Liver (tissue), 10 donors: ENCODE measurements at places on chromosomes 2 and 18.

DNA sequence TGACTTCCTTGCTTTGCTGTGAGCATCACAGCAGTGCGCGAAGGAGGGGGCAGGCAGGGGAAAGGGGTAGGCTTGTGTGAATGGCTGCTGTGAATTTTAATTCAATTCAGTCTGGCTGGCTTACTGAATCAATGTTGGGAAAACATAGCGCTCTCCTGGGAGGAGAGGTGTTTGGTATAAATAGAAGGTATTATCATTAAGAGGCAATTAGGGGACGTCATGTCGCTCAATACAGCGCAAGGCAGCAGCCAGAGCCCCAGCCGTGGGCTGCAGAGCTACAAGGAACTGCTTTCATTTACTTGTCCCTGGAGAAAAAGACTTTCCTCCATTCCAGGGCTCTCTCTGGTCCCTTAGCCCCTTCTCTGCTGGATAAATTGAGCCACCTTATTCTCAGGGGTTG lies 181.4 kb upstream of the MSH6 start:
- H3K27me3 ChIP-seq: no peaks in the 10 kb centered on the region
- no peaks in the 10 kb centered on the region for H3K36me3 ChIP-seq
- no peak overlapping the region for H3K4me3 ChIP-seq
- H3K4me1 ChIP-seq: no peaks in the 10 kb centered on the region
- H3K27ac ChIP-seq: no peak overlapping the region
- no peak for DNase-seq

- no peaks in the 10 kb centered on the region for H3K36me3 ChIP-seq
- DNase-seq: no peak
- H3K4me1 ChIP-seq: no peaks in the 10 kb centered on the region
- H3K27me3 ChIP-seq: no peaks in the 10 kb centered on the region
- H3K27ac ChIP-seq: no peak overlapping the region
These were observed 99.4 kb upstream of the EPHA4 start for GRCh38 chr2:221671515-221671914.

- H3K27me3 ChIP-seq: no peaks in the 10 kb centered on the region
- H3K4me3 ChIP-seq: no peak overlapping the region
- H3K27ac ChIP-seq: no peak overlapping the region
- H3K36me3 ChIP-seq: no peaks in the 10 kb centered on the region
- DNase-seq: no peak
- peaks cover 8% of the 10 kb centered on the region for H3K4me1 ChIP-seq
These were observed 73.6 kb downstream of the DYSF start for GRCh38 chr2:71526975-71527374.

GRCh38 chr2:49003201-49003600 lies 151.1 kb downstream of the FSHR start:
- H3K27me3 ChIP-seq: no peaks in the 10 kb centered on the region
- DNase-seq: no peak
- no peaks in the 10 kb centered on the region for H3K36me3 ChIP-seq
- no peak overlapping the region for H3K4me3 ChIP-seq

DNA sequence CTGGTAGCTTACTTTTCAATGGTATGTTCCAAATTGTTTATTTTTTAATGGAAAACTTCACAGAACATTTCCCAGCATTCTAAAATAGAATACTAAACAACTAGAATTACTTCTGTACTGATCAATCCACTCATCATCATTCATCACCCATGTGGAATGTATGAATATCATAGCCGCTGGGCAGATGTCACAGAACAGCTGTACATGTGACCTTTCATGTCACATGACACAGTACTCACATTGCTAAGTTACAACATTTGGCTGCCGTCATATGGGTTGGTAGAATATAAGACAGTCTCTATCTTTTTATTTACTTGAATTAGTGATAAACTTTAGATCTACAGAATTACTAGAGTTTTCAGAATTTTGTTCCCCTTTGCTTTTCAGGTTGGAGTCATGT lies 387.6 kb downstream of the ZEB2 start:
- H3K36me3 ChIP-seq: no peaks in the 10 kb centered on the region
- no peak overlapping the region for H3K27ac ChIP-seq
- DNase-seq: no peak
- no peaks in the 10 kb centered on the region for H3K27me3 ChIP-seq

GRCh38 chr2:173571887-173572680 lies 217.4 kb downstream of the CDCA7 start:
- no peak overlapping the region for H3K4me3 ChIP-seq
- H3K27ac ChIP-seq: no peak overlapping the region
- no peaks in the 10 kb centered on the region for H3K27me3 ChIP-seq
- no peaks in the 10 kb centered on the region for H3K4me1 ChIP-seq
- no peaks in the 10 kb centered on the region for H3K36me3 ChIP-seq

- H3K36me3 ChIP-seq: no peaks in the 10 kb centered on the region
- DNase-seq: no peak
- no peak overlapping the region for H3K4me3 ChIP-seq
These were observed 367.5 kb upstream of the MMADHC start for GRCh38 chr2:149954981-149955600.

GRCh38 chr2:54909001-54909400 lies 141.2 kb downstream of the RTN4 start:
- H3K4me3 ChIP-seq: no peak overlapping the region
- H3K36me3 ChIP-seq: no peaks in the 10 kb centered on the region
- no peak for DNase-seq
- no peaks in the 10 kb centered on the region for H3K27me3 ChIP-seq
- peaks cover 36% of the 10 kb centered on the region for H3K4me1 ChIP-seq
- peak overlapping the region; percentile 82 for H3K27ac ChIP-seq

GRCh38 chr2:205077159-205077558 lies 531.9 kb downstream of the PARD3B start:
- no peak overlapping the region for H3K4me3 ChIP-seq
- H3K27ac ChIP-seq: no peak overlapping the region
- H3K4me1 ChIP-seq: no peaks in the 10 kb centered on the region

- no peaks in the 10 kb centered on the region for H3K27me3 ChIP-seq
- H3K27ac ChIP-seq: no peak overlapping the region
- H3K4me1 ChIP-seq: no peaks in the 10 kb centered on the region
- no peaks in the 10 kb centered on the region for H3K36me3 ChIP-seq
These were observed 554.0 kb downstream of the RIT2 start for GRCh38 chr18:42561521-42561920.

- H3K4me1 ChIP-seq: no peaks in the 10 kb centered on the region
- no peak for DNase-seq
- no peaks in the 10 kb centered on the region for H3K27me3 ChIP-seq
- H3K36me3 ChIP-seq: peaks cover 1% of the 10 kb centered on the region
These were observed 25.9 kb downstream of the COL6A3 start for GRCh38 chr2:237388036-237388435.

- no peak overlapping the region for H3K4me3 ChIP-seq
- H3K27ac ChIP-seq: no peak overlapping the region
- no peak for DNase-seq
These were observed 51.2 kb downstream of the INHBB start for GRCh38 chr2:120396861-120397811.

DNA sequence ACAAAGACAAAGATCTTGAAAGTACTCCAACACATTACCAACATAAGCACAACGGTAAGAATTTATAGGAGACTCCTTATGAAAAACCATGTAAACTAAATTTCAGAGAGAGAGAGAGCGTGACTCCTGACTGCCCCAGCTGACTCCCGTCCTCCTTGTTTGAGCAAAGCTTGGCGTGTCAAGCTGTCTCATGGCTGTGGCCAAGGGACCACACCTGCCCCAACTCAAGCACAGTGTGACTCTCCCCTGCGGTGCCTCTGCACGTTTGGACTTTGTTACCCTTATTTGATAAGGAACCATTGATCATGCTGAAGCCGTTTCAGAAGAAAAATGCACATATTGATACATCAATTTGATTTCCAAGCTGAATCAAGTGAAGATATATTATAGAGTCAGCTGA lies 124.8 kb downstream of the COL6A3 start:
- H3K27me3 ChIP-seq: no peaks in the 10 kb centered on the region
- H3K4me1 ChIP-seq: peaks cover 7% of the 10 kb centered on the region
- no peak for DNase-seq
- H3K4me3 ChIP-seq: no peak overlapping the region
- no peaks in the 10 kb centered on the region for H3K36me3 ChIP-seq
- no peak overlapping the region for H3K27ac ChIP-seq

GRCh38 chr2:107585851-107586250 lies 240.8 kb upstream of the RGPD4 start:
- no peak for DNase-seq
- H3K27ac ChIP-seq: no peak overlapping the region
- H3K4me1 ChIP-seq: no peaks in the 10 kb centered on the region
- no peaks in the 10 kb centered on the region for H3K36me3 ChIP-seq

DNA sequence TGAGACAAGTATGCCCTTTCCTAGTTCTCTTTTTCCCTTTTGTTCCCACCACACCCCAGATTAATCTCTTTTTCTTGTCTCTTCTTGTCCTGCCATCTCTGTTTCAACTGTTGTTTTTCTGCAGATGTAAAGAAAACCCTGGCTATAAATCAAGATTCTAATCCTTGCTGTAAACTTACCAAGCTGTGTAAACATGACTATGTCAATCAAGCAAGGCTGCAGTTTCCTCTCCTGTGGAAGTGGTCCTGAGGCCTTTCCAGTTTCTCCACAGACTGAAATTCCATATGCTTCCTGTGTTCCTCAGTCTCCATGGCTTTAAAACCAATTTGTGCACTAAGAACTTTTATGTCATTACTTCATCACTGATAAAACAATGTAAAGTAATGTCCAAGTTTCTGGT lies 288.8 kb upstream of the PIK3C3 start:
- H3K27ac ChIP-seq: no peak overlapping the region
- no peaks in the 10 kb centered on the region for H3K27me3 ChIP-seq
- no peaks in the 10 kb centered on the region for H3K36me3 ChIP-seq
- no peak overlapping the region for H3K4me3 ChIP-seq

DNA sequence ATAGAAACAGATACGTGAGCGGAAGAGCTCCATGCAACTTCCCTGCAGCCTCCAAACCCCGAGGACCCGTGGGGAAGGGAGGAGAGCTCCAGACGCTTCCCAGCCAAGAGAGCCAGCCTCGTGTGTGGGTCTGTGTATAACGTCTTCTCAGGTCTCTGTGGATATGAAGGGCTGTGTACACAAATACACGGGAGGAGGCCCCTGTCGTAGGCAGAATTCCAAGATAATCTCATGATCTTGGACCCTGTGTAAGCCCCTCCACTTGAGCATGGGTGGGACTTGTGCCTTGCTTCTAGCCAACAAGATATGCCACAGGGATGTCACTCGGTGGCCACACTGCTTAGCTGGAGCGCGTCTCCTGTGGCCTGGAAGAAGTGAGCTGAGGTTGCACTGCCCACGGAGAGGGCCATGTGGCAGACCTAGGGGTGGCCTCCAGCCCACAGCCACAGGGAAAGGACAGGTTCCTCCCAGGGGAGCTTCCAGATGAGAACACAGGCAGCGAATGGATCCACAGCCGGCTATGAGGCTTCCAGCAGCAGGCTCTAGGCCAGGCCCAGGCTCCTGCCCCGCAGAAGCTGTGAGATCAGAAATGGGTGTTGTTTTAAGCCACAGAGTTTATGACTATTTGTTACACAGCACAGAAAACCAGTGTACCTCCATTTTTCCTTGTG lies 15.6 kb upstream of the KLF11 start:
- DNase-seq: no peak
- H3K4me3 ChIP-seq: no peak overlapping the region
- H3K36me3 ChIP-seq: no peaks in the 10 kb centered on the region
- no peak overlapping the region for H3K27ac ChIP-seq

DNA sequence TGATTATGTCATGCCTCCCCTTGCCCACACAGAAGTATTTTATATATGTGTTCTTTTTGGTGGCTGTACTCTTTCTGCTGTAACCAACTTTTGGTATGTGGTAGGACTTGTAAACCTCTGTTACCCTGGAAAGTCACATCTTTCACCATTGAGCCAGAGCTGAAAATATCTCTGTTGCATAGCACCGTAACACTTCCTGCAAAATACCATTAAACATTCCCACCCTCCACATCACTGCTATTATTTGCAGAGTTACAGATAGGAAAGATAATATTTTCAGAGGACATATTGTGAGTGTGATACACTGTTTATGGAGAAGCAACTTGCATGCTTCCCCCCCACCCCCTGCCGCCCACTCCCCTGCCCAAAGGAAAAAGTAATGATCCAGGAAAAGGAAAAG lies 44.8 kb downstream of the CAB39 start:
- H3K4me3 ChIP-seq: no peak overlapping the region
- no peak overlapping the region for H3K27ac ChIP-seq
- peaks cover 6% of the 10 kb centered on the region for H3K36me3 ChIP-seq

GRCh38 chr2:173079973-173080860 lies 4.6 kb downstream of the MAP3K20 start:
- H3K27ac ChIP-seq: no peak overlapping the region
- no peaks in the 10 kb centered on the region for H3K36me3 ChIP-seq
- no peaks in the 10 kb centered on the region for H3K27me3 ChIP-seq
- no peak for DNase-seq
- peaks cover 7% of the 10 kb centered on the region for H3K4me1 ChIP-seq

GRCh38 chr2:195356026-195356425 lies 301.0 kb upstream of the SLC39A10 start:
- no peak overlapping the region for H3K27ac ChIP-seq
- no peak for DNase-seq
- no peaks in the 10 kb centered on the region for H3K4me1 ChIP-seq
- H3K4me3 ChIP-seq: no peak overlapping the region
- no peaks in the 10 kb centered on the region for H3K36me3 ChIP-seq
